ENCODE measurements at places on chromosomes 6 and 20.

DNA sequence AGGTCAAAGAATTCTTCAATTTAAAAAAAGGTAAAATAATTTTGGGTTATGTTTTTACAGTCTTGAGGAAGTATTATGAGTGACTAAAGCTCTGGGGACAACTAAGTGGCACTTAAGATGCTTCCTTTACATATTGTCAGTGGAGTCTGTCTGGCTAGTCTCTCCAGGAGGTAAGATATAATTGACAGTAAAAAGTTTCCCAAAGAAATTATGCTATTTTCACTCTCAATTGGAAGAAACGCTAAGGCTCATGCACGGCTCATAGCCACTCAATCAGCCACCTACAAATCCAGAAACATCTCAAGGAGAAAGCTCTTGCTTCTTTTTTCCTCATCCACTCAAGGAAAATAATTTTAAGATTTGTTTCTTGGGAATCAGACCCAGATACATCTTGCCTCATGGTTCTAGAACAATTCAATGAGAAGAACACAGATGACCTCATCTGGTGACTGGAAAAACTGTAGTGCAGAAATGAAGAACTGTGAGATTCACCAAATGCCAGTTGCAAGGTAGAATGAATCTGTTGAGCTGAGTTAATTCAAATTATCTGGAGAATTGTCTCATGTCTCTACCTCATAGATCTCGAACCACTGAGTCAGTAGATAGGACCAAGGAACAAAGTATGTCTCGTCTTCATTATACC, 252.9 kb downstream of the TPBG start:
- DNase-seq: no peak

DNA sequence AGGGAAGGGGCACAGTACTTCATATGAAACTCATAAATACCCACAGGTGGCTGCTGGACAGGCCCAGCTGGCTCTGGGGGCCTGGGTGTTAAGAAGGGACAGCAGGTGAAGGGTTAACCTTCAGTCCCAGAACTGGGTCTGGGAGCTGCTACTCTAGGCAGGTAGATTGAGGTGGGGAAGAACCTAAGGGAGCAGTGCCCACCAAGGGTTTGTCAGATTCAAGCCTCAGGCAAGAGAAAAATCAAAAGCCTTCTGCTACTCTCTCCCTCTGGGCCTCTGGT, 5.6 kb downstream of the RPL10A start:
- no peak for DNase-seq

- no peak for DNase-seq
Measured at GRCh38 chr6:121437851-121438651, 2.6 kb downstream of the GJA1 start.

- no peak for DNase-seq
Measured at GRCh38 chr6:91600561-91600960, 1013.7 kb upstream of the MAP3K7 start.

GRCh38 chr6:40931931-40932330, 107.1 kb downstream of the UNC5CL start:
- no peak for DNase-seq

- no peak for DNase-seq
Measured at GRCh38 chr6:143139239-143139784, 78.6 kb downstream of the AIG1 start.

DNA sequence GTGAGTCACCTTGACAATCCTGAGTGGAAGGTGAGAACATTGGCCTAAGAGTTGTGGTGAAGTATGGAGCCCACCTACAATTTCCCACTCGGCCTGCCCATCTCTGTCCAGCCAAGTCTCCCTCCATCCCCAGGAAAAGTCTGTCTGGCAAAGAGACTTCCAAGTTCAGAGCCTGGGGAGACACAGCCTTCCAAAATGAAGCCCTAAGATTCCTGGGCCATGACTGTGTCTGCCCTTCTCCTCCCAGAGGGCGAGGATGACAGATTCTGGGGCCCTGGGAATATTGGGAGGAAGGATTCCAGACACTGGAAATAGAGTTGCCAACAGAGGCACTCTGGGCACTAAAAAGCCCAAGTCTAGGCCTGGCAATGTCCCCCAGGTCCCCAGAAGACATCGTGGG, 176.8 kb downstream of the NFATC2 start:
- DNase-seq: no peak

- DNase-seq: no peak
Measured at GRCh38 chr6:104625536-104625935, 234.2 kb downstream of the HACE1 start.

DNA sequence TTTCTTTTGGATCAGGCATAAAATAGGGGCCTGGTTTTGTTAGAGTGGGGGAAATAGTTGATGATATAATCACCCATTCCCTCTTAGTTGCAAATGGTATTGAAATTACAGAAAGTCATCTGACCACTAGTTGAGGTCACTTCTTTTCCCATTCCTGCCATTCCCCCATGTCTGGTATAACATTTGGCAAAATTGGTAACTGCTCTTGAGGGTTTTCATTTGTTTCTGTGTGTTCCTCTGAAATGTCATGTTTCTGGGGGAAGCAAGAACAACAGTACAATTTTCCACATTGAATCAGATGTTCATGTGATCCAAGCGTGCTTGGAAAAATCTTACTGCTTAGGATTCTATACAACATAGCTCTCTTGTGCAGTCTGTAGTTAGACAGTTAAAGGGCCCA, 7.3 kb downstream of the AIG1 start:
- no peak for DNase-seq

- no peak for DNase-seq
Measured at GRCh38 chr20:8858181-8858787, 210.6 kb upstream of the PLCB4 start.

DNA sequence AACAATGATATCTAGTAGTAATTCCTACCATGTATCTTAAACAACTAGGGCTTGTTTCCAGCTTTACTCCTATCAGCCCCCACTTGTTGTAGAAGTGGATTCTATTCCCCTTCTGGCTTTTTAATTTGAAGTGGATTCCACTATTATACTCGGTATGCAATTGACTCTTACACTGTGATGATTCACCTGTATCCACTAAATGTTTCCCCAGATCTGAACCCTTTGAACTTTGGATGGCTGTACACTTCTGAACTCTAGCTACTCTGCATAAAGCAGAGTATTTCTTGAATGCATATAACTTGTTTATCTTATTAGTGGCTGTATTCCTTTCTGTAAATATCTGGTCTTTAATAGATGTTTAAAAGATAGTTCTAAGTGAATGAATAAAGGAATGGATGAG, 538.4 kb upstream of the NRSN1 start:
- no peak for DNase-seq

DNA sequence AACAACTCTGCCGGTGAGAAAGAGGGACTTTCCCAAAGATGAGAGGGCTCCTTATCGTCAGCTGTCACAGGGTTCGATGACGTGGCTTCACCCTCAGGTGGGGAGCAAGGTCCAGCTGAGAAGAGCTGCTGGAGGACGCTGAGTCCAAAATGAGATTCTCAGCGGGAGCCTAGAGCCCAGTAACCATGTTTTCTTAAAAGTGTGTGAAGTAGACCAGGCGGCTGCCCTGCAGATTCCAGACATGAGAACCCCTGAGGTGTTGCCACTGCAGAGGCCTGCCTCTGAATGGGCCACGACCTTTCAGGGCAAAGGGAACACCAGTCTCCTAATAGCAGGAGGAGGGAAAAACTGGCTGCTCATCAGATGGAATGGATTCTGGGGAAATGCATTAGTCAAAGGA, 375.1 kb downstream of the BTBD9 start:
- no peak for DNase-seq

- peak; percentile 90 for DNase-seq
Measured at GRCh38 chr6:169997930-169998218, 246.5 kb downstream of the ERMARD start.

DNA sequence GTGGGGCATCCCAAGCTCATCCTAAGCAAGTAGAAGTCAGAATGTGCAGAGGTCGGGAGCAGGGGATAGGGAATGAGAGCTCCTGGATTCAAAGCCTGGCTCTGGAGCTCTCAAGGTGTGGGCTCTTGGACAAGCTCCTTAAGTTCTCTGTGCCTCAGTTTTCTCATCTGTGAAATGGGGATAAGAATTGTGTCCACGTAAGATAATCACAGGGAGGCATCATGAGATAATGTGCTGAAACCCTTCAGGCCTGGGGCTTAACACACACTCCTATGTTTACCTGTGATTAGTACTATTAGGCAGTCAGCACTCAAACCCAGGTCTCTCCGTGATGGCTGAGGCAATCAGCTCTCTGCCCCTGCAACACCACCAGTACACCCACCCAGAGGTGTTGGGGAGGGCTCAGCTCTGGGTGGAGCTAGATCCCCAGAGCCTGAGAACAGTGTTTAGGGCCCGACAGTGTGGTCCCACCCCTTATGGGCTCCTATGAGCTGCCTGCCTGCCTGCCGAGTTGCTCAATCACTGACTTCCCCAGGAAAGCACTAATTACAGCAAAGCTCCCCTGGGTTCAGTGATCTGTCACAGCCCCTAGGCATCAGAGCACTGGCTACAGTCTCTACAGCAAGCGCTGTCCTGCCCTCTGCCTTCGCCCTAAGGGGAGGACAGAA, 6.3 kb upstream of the SIRPA start:
- no peak for DNase-seq

GRCh38 chr6:43035495-43036194, 14.2 kb downstream of the RRP36 start:
- DNase-seq: no peak

- no peak for DNase-seq
Measured at GRCh38 chr6:105786890-105787655, 299.1 kb upstream of the PRDM1 start.

DNA sequence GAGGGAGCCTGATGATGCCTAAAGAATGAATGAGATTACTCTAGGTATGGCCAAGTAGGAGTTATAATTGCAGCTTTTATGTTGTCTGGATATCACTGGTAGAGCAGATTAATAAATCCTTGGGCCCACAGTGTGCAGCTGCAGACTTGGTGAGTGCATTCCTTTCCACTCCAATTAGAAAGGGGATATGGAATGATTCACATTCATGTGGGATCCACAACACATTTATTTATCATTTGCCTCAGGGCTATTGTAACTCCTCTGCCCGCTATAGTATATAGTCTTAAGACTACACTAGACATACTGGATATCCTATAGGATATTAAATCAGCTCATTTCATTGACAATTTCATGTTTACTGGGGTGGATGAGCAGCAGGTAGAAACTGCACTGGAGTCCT, 11.6 kb upstream of the HLA-G start:
- no peak for DNase-seq

GRCh38 chr6:89132057-89132456, 13.8 kb upstream of the PM20D2 start:
- DNase-seq: no peak

DNA sequence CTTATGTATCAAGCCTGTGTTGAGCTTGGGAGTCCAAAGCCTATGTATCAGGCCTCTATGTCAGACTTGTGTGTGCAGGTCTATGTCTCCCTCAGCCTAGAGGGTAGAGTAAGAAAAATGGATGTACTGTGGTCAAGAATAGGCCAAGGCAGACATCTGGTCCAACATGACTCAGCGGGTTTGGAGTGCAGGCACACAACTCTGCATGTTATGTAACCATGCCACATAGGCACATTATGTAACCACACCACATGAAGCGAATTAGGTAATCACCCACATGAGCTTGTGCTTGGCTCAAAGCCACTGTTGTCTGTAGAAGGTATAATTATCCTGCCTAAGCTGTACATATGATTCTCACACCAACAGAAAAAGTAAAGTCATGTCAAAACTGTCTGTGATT, 1190.5 kb upstream of the EYS start:
- DNase-seq: no peak

GRCh38 chr6:169886631-169887227, 135.3 kb downstream of the ERMARD start:
- DNase-seq: no peak

DNA sequence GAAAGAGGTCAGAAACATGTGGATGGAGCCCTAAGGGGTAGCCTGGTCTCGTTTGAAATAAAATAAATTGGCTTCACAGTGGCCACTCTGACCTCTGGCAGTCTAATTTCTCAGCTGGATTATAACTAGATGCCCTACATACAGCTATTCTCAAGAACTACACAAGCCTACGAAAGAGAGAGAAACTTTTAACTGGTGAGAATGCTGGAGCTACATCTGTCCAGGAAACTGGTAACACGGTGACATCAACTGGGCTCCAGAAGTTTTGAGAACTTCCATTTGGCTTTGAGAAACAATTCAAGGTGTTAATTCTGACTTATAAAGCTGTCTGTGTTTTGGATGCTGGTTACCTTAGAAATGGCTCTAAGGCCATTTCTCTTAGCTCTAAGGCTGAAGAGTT, 187.3 kb upstream of the TENT5A start:
- no peak for DNase-seq

GRCh38 chr20:25129908-25130307, 48.0 kb upstream of the VSX1 start:
- DNase-seq: no peak

DNA sequence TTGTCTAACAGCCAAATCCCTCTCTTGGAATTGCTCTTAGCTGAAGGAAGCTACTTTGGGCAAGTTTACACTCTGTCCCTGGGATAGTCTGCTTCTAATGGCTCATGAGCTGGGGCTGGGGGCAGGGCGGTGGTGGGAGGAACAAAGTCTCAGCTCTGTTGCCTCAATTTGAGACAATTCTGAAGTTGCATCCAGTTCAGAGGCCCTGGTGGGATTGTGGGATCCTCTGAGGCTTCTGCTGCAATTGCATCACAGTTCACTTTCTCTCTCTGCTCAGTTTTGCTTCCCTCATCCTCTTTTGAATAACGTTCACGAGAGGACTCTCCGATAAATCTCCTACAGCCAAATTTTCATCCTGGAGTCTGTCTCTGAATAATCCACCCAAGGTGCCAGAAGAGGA, 440.6 kb upstream of the SLC35B3 start:
- DNase-seq: no peak

- no peak for DNase-seq
Measured at GRCh38 chr20:25317351-25318075, 69.6 kb downstream of the PYGB start.

DNA sequence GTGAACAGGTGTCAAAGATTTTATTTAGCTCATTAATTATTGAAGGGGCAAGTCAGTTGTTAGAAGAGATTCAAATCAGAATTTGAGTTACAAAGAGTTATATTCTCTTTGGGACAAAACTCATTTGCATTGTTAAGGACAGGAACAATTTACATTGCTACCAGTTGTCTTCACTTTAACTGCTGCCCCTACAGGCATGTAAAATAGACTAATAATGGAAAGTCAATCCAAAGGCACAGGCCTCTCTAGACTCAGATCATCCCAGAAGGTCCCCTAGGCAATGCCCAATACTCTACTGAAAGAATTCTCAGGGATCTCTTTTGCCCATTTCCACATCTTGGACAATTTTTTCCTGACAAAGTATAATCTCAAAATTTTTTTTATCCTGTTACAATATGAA, 95.7 kb downstream of the SCP2D1 start:
- DNase-seq: no peak

- no peak for DNase-seq
Measured at GRCh38 chr6:12286373-12287110, 3.6 kb upstream of the EDN1 start.

- no peak for DNase-seq
Measured at GRCh38 chr20:13338999-13339411, 117.9 kb downstream of the ISM1 start.

GRCh38 chr6:134240665-134241431, 77.1 kb downstream of the SGK1 start:
- no peak for DNase-seq

GRCh38 chr6:27081188-27081587, 166.3 kb upstream of the PRSS16 start:
- no peak for DNase-seq

- DNase-seq: no peak
Measured at GRCh38 chr20:20255099-20255498, 112.8 kb upstream of the INSM1 start.

GRCh38 chr6:14354919-14355572, 237.5 kb downstream of the CD83 start:
- DNase-seq: no peak

Measured in vagina (tissue), 2 donors.